ENCODE measurements at places on chromosomes 3 and 15.

GRCh38 chr3:42381551-42382082, 28.8 kb downstream of the LYZL4 start:
- no peak for DNase-seq

GRCh38 chr3:54939557-54940300, 11.9 kb upstream of the LRTM1 start:
- DNase-seq: no peak

GRCh38 chr3:84175449-84175848, 783.3 kb upstream of the CADM2 start:
- DNase-seq: no peak

GRCh38 chr3:188812198-188812597, 359.6 kb upstream of the TPRG1 start:
- DNase-seq: no peak

DNA sequence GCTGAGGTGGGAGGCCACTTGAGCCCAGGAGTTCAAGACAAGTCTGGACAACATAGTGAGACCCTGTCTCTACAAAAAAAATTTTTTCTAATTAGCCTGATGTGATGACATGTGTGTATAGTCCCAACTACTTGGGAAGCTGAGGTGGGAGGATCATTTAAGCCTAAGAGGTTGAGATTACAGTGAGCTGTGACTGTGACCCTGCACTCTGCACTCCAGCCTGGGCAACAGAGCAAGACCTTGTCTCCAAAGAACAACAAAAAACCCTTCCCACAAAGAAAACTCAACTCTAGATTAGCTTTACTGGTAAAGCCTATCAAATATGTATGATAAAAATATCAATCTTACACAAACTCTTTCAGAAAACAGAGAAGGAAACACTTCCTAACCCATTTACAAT, 68.5 kb downstream of the ZNF148 start:
- no peak for DNase-seq

GRCh38 chr15:58527573-58528187, 95.9 kb downstream of the LIPC start:
- DNase-seq: no peak

GRCh38 chr3:45362161-45362560, 26.2 kb upstream of the LARS2 start:
- no peak for DNase-seq

GRCh38 chr15:70587896-70588567, 175.3 kb downstream of the UACA start:
- DNase-seq: no peak

DNA sequence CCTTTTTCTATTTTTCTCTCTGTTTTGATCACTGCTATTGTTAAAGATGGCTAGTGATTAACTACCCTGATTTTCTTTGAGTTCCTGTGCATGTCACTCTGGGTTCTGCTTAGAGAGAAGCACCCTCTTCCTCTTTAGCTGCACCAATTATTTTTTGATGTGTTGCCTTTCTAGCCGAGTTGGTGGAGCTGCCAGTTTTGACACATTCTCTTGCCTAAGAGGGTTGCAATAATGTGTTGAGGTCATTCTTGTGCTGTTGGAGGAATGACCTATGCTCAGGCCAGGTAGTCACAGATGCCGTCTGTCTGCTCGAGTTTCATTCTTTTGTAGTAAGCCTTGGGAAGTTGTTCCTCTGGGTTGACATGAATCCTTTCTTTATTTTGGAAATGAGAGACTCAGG, 84.6 kb upstream of the DPH6 start:
- no peak for DNase-seq

DNA sequence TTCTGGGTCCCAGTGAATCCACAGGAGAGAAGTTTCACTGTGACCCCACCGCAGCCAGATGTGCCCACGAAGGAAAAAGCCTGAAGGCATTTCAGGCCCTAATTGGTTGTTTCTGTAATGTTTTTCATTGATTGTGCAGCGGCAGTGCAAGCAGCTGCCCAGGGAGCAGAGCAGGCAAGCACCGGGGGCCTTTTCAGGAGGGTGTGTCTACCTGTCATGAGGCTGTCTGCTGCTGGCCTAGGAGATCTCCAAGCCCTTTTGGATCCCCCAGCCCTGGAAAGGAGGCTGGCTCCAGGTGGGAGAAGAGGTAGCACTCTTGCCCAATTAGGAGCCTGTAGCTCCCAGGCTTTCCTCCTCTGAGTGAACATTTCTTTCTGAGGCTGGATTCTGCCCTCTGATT, 108.8 kb downstream of the EPHB1 start:
- no peak for DNase-seq

DNA sequence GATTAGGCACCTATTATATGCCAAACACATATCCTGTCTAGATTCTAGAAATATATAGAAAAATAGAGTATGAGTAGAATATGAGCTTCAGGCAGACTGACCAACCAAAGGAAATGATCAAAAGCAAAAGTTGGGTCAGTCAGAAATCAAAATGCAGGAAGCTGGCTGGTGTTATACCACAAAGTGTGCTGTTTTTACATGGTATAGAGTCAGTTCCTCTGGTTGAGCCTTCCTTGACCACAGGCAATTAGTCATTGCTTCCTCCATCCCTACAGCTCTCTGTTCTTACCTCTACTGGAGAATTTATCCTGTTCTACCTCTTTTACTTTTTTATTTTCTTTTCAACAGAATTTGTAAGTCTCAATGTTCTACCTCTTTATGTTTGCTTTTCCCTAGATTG, 149.8 kb downstream of the TMCO5A start:
- DNase-seq: no peak
